ENCODE measurements at places on chromosomes 4 and X.

GRCh38 chr4:11494232-11494631 lies 65.5 kb upstream of the HS3ST1 start:
- no peak for DNase-seq

DNA sequence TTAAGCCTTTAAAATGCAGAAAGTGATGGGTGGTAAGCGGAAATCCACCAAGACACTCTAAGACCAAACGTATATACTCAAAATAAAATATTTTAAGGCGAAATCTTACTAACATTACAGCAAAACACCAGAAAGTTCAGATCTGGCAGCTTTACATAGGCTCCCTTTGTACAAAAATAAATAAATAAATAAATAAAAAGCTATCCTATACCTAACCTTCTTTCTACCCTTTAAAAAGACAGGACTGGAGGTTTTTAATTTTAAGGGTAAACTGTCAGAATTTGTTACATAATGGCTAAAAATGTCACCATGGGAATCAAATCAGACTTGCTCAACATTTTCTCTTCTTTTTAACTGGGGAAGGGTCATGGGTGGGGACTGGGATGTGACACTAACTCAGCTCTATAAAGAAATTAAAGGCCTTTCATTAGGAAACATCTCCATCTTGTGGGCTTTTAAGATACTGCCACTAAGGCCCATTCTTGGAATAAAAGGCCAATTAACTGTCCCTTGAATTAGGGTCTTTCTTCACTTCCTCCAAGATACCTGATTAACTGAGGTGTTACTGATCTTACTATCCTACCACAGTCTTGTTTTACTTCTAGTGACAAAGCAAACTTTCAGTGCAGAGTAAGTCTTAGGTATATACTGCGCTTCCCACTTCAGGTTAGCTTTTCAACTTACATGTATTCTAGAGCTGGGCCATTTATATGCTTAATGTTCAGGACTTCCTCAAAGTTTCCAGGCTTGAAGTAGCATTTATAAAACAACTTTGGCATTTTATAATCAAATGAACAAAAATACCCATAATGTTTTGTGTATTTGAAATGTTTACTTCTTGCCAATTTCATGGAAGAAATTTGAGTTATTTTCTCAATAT lies 13.3 kb downstream of the HNRNPD start:
- no peak for DNase-seq

DNA sequence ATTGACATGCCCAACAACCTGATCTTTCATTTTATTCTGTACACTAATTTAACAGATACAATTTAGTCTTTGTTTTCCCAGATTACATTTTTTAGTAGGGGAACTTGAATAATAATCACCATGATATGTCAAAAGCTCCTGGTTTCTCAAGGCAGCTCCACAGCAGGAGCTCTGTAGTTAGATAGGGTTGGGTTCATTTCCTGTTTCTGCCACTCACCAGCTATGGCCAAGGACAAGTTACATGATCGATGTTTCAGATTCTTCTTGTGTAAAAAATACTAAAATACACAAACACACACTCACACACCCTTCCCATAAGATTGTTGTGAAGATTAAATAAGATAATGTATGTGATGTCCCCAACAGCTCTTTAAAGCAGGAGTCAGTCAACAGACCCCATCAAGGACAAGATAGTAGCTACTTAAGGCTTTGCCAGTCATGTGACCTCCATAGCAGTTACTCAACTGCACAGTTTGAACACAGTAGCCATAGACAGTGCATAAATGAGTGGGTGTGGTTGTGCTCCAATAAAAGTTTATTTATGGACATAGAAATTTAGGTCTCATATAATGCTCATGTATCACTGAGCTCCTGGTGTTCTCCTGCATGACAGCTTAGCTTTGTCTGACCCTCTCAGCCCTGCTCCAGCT lies 18.4 kb downstream of the GUCY1A1 start:
- DNase-seq: no peak

DNA sequence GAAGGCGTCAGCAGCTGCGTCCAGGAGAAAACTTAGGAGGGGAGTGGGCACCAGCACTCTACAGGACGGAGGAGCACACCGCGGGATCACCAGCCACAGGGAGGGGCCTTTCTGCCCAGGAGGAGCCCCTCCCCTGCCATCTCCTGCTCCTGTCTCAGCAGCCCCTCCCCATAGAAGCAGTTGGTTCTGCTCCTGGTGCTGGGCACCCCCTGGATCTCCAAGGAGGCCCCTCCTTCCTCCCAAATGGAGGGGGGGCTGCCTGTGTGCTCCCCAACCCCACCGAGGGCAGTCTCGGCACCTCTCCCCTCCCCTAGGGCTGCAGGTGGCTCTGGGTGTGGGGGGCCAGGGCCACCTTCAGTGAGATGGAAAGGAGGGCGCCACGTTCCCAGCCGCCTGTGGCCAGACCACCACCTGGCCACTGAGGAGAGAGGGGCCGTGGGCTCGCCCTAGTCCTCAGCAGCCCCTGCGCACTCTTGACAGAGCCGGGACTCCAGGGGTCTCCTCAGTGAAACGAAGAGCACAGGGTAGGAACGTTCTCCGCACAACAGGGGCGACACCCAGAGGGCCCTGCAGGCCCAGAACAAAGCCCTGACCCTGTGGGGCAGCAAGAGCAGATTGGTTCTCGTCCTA lies 37.8 kb downstream of the CPLX1 start:
- DNase-seq: no peak
